ENCODE measurements at places on chromosomes 16 and 17.

DNA sequence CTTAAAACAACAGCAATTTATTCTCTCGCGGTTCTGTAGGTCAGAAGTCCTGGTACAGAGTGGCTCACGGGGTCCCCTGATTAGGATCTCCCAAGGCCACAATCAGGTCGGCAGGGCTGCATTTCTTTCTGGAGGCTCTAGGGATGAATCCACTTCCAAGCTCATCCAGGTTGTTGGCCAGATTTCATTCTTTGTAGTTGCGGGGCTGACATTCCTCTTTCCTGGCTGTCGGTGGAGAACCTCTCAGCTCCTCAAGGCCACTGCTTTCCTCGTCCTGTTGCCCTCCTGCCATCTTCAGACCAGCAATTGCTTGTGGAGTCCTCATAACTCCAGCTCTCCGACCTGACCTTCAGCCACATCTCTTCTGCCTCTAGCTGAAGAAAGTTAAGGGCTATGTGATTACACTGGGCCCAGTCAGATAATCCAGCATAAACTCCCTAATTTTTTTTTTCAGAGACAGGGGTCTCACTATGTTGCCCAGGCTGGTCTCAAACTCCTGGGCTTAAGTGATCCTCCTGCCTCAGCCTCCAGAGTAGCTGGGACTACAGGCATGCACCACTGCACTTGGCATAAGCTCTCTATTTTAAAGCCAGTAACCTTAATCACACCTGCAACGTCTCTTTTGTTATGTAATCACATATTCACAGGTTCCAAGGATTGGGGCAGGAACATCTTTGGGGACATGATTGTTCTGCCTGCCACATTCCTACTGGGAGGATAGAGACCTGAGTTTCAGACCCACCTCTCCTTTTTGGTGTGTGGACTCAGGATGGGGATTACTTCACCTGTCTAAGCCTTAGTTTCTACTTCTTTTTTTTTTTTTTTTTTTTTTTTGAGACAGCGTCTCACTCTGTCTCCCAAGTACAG lies 4.1 kb upstream of the GAST start:
- H3K4me3 ChIP-seq: no peak overlapping the region
- no peak for DNase-seq
- H3K27ac ChIP-seq: no peak overlapping the region
- H3K36me3 ChIP-seq: no peaks in the 10 kb centered on the region
- peaks cover 11% of the 10 kb centered on the region for H3K4me1 ChIP-seq

DNA sequence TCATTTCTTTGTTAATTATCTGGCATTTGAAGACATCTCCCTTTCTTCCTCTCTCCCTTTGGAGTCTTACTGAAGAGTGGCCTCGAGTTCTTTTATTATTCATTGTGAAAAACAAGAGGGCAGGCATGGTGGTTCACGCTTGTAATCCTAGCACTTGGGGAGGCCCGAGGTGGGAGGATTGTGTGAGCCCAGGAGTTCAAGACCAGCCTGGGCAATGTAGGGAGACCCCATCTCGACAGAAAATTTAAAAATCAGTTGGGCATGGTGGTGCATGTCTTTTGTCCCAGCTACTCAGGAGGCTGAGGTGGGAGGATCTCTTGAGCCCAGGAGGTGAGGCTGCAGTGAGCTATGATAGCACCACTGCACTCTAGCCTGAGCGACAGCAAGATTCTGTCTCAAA lies 20.1 kb downstream of the BPTF start:
- no peak for DNase-seq
- H3K36me3 ChIP-seq: peaks cover 1% of the 10 kb centered on the region

DNA sequence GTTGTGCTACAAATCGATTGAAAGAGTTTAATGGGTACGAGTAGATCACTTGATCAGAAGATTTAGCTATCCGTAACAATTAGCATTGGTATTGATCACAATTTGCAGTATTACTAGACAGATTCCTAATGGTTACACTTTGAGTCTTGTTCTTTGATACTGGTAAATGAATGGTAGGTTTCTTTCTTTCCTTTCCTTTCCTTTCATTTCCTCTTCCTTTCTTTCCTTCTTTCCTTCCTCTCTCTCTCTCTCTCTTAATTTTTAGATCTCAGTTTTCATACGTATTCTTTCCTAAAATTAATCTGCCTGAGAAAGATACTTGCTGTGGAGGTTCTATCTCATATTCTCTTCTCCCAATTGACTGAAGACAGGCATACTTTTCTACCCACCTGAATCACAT lies 17.9 kb downstream of the CPD start:
- peaks cover 5% of the 10 kb centered on the region for H3K36me3 ChIP-seq
- no peaks in the 10 kb centered on the region for H3K27me3 ChIP-seq
- no peak for DNase-seq
- H3K27ac ChIP-seq: no peak overlapping the region
- no peak overlapping the region for H3K4me3 ChIP-seq

GRCh38 chr17:27608328-27609230 lies 22.4 kb upstream of the LGALS9 start:
- H3K36me3 ChIP-seq: peaks cover 17% of the 10 kb centered on the region
- H3K4me1 ChIP-seq: no peaks in the 10 kb centered on the region
- H3K4me3 ChIP-seq: no peak overlapping the region
- no peak for DNase-seq

DNA sequence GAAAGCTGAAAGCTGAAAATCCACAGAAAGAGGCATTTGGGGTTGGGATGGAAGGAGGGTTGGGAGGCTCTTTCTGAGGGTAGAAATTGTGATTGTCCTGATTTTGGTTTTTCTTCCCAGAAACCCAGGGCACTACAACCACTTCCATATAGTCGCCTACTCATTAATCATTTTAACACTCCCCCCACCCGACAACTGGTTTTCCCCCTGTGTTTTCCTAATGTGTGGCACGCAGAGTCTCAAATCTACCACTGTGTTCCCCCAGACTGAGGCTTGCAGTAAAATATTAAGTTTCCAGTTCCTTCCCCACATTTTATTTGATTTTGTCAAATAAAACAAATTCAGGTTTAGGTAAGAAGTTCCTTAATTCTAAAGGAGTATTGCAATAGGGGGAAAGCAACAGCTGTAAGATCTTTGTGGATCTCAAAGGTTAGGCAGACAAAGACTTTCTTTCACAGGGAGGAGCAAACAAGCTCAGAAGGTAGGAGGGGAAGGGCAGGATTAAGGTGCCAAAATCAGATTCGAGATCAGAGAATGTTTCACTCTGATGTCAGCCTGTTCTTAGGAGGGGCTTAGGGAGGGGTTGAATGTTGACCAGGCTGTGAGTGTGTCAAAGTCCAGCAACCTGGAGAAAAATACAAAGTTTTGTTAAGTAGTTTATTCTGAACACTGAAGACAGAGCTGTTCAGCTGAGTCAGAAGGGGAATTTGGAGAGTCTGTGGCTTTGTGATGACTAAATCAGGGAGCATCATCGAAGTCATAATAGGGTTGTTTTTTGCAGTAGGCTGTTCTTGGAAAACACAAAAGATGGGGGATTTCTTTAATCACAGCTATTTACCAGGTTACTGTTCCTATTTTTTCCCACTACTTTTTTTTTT lies 3.6 kb downstream of the ZNF267 start:
- H3K4me1 ChIP-seq: peaks cover 16% of the 10 kb centered on the region
- no peak overlapping the region for H3K27ac ChIP-seq
- peaks cover 3% of the 10 kb centered on the region for H3K36me3 ChIP-seq
- H3K27me3 ChIP-seq: no peaks in the 10 kb centered on the region

DNA sequence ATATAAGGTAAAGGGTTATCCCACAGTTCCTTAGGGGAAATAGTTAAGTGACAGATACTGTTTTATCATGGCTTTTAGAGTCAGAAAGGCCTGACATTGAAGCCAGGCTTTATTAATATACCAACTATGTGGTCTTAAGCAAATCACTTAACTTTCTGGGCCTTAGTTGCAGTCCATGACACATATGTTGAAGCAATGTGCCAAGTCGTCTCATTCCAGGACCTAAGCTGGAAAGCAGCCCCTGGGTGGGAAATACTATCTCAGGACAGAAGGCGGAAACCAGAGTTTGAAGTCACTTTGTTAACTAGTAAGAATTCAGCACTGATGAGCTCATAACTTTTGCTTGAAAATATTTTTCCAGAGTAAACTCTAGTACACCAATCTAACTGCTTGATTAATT lies 80.0 kb downstream of the USP32 start:
- H3K36me3 ChIP-seq: no peaks in the 10 kb centered on the region
- no peak for DNase-seq
- no peaks in the 10 kb centered on the region for H3K27me3 ChIP-seq
- H3K27ac ChIP-seq: no peak overlapping the region

DNA sequence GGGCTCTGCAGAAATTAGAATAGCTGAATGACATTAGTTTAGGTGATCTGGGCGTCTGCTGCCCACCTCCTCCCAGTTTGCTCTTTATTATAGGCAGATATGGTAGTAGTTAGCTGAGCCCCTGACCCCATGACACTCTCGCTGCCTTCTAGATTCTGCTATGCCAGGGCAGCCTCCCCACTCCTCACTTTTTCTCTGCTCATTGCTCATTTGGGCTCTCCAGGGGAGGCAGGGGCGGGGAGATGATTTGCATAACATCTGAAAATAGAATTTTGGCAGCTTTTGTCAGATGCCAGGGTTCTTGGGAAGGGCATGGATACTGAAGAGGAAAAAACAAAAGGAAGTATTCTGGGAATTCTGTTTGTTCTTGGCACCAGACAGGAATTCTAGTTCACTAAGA lies 78.0 kb upstream of the GAS7 start:
- no peak for DNase-seq
- no peaks in the 10 kb centered on the region for H3K4me1 ChIP-seq
- H3K27ac ChIP-seq: no peak overlapping the region
- H3K27me3 ChIP-seq: no peaks in the 10 kb centered on the region
- H3K4me3 ChIP-seq: no peak overlapping the region

DNA sequence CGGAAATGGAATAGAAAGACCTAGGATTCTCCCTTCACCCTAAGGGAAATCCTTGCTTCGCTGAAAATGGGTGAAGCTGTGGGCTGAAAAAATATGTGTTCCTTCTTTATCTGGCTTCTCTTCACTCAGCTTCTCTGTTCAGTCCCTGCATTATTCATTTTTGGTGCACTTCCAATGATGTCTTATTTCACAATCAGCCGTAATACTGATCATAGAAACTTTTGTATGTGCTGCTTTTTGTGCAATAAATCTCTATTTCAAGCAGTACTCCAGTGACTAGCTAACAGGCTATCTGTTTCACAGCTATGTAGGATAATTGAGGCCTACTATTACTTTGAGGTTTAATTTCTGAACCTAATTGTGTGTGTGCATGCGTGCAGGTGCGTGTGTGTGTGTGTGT lies 144.6 kb downstream of the FOXL1 start:
- no peaks in the 10 kb centered on the region for H3K4me1 ChIP-seq
- no peak overlapping the region for H3K27ac ChIP-seq
- H3K36me3 ChIP-seq: no peaks in the 10 kb centered on the region

- no peak overlapping the region for H3K27ac ChIP-seq
- no peak for DNase-seq
- H3K27me3 ChIP-seq: no peaks in the 10 kb centered on the region
Measured at GRCh38 chr17:7626307-7626706, 1.3 kb downstream of the SAT2 start.

DNA sequence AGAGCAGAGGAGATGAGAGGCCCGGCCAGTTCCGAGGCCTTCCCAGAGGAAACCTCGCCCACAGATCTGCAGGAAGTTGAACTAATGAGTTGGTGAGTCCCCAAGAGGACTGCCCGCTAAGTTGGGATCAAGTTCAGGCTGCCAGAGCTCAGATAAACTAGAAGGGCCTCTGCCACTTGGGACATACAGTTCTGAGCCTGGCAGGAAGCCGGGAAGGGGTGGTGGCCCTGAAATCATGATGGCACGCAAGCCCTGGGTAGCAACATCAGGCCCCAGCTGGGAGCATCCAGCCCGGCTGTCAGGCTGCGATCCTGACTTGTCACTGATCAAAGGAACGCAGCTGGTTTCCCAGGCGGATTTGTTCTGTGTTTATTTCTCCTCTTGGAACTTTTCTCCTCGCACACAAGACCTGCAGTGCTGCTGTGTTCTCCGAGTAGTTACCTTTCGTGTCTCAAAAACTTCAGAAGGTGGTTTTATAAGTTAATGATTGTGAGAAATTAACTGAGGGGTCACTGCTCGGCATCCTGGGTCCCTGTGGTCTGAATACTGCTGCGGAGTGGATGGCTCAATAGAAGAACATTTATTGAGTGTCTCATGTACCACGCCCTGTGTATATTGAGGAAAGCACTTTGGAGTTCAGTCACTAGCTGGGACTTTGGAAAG lies 8.0 kb upstream of the WFDC1 start:
- no peak for DNase-seq
- H3K27me3 ChIP-seq: no peaks in the 10 kb centered on the region
- H3K27ac ChIP-seq: no peak overlapping the region
- H3K36me3 ChIP-seq: no peaks in the 10 kb centered on the region

DNA sequence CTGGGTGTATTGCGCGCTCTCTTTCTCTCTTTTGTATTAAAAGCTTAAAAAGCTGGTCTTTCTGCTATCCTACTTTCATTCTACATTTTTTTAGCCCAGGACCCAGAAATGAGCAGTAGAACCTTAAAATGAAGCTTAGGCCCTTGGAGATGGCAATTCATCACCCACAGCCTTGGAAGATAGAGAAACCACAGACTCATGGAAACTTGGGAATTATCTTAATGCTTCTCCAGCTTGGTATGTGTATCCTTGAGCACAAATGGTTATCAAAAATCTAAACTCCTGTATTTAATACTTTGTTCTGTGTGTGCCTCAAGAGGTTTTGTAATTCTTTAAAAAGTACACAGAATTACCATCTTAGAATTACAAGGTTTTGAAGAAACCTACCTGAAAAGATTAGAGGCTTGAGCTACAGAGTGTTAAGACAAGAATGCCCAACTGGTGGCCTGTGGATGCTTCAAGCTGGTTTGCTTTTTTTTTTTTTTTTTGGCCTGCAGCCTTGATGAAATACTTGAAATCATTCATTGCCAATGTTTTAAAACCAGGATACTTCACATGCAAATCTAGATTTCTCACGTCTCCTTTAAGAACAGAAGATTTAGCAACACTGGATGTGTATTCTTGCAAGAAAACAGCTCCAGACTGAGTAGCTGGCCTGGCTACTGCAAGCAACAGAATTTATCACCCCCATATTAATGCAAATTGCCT lies 105.0 kb downstream of the XYLT1 start:
- H3K27ac ChIP-seq: no peak overlapping the region
- H3K4me1 ChIP-seq: peaks cover 21% of the 10 kb centered on the region
- H3K36me3 ChIP-seq: no peaks in the 10 kb centered on the region

GRCh38 chr16:19463468-19464315 lies 46.0 kb downstream of the TMC5 start:
- H3K4me3 ChIP-seq: no peak overlapping the region
- H3K27me3 ChIP-seq: no peaks in the 10 kb centered on the region
- no peaks in the 10 kb centered on the region for H3K4me1 ChIP-seq
- DNase-seq: no peak
- H3K27ac ChIP-seq: no peak overlapping the region

DNA sequence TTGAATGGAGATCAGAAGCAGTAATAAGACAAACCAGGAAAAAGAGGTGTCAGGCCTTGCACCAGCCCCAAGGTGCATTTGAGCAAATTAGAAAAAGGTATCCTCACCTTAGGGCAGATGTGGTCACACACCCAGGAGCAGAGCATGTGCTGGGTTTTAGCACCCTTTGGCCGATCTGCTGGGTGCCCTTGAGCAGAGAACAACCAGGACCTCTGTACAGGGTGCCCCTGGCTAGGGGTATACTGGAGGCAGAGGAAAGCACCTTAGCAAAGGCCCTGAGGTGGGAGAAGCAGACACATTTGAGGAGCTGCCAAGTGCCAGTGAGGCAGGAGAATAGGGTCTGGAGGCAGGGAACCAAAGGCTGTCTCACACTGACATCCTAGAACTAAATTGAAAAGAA lies 67.0 kb downstream of the IQCK start:
- H3K27me3 ChIP-seq: no peaks in the 10 kb centered on the region
- peaks cover 16% of the 10 kb centered on the region for H3K4me1 ChIP-seq
- H3K4me3 ChIP-seq: no peak overlapping the region
- DNase-seq: no peak
